NCI-H510A treated with DMSO at 0.1 percent for 48 hours (cell line): ENCODE measurements at places on chromosomes 2 and 18.

GRCh38 chr2:96391153-96391827 is 55.7 kb downstream of the NCAPH start:
- no peak for DNase-seq

DNA sequence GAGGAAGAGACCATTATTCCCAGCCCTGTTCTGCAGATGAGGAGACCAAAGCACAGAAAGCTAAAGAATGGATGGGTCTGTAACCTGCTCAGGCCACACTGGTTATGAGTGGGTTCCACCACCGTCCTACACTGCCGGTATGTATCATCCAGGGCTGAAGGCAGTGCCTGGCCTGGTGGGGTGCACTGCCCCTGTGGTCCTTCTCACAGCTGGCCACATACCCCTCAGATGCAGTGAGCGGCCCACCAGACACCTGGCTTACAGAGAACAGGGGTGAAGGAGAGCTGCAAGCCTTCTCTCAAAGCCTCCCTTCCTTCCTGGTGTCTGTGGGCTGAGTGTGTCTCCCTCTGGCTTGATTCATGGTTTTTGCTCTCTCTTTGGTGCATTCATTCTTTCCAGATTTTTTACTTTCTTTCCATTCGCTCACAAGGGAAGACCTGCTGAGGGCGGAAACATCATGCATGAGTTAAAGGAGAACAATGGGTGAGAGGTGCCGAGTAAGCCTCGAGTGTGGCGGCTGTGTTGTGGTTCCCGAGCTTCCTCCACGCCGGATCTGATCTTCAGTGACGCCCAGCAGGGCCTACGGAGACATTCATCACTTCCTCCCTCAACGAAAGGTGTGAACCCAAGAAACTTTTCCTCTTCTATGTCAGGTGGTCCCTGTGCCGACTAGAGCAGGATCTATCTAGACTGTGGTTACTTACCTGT is 62.1 kb upstream of the REL start:
- DNase-seq = no peak

DNA sequence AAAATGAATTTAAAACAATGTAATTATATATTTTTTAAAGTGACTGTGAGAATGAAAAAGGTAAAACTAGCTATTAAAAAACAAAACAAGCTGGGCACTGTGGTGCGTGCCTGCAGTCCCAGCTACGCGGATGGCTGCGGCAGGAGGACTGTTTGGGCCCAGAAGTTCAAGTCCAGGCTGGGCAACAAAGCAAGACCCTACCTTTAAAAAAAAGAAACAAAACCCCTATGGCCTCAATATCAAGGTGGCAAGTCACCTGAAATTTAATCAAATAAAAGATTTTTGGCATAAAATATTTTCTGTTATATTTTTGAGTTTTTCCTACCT is 46.9 kb upstream of the STRN start:
- DNase-seq = no peak

DNA sequence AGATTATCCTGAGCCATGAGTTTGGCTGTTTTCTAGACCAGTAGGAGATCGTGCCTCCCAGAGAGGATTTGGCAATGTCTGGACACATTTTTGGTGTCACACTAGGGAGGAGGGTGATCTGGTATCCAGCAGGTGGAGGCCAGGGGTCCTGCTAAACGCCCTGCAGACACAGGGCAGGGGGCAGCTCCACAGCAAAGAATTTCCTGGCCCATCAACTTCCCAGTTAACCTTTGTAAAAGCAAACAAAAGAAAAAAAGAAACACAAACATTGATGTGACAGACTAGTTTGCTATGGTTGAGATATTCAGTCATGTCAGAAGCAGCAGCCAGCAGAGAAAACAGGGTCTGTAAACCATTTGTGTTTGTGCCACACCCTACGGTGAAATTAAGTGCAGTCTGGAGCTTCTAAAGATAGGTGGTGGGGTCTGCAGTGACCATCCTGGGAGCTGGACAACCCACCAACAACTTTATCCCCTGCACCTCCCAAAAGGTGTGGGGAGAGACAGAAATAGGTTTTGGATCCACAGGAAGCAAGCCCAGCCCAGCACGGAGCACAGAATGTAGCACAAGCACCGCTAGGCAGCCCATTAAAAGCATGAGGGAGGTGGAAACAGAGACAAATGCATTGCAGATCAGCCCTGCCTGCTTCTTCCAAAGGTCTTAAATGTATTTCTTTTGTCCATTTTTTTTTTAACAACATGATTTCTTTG is 232.5 kb downstream of the MYT1L start:
- no peak for DNase-seq

DNA sequence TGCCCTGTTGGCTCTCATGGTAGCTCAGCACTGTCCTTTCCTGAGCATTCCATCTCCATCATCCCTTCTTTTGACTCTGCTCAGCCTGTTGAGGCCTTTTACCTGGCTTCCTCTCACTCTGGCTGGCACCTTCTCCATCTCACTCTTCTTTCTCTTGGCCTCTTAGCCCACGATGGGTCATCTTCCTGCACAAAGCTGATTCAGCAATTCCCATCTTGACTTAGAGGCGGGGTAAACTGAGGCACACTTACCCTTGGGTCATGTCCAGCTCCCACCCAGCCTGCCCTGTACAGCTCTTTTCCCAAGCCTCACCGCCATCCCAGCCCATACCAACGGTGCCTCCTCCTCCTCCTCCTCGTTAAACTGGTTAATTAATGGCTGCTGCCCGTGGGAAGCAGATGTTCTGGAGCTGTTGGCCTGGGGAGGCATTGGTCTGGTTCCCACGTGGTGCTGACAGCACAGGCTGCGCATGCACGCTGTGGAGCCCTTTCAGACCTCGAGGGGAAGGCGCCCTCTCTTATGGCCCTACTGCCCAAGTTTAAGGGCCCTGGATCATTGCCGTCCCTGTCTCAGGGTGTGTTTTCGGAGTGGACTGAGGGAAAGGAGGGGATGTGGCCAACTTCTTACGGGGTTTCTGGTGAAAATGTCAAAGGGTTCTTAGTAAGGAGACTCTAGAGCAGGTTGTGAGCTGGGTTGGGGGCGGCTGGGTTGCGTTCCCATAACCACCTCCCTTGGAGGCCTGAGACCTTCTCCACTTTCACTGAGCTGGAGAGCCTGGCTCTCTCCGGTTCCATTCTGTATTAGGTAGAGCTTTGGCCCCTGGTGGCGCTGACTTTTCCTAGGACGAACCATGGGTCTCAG is 10.9 kb downstream of the WNT10A start:
- DNase-seq = no peak

- peak; percentile 16 for DNase-seq
Observed at GRCh38 chr18:57002627-57003026, 144.3 kb upstream of the BOD1L2 start.

DNA sequence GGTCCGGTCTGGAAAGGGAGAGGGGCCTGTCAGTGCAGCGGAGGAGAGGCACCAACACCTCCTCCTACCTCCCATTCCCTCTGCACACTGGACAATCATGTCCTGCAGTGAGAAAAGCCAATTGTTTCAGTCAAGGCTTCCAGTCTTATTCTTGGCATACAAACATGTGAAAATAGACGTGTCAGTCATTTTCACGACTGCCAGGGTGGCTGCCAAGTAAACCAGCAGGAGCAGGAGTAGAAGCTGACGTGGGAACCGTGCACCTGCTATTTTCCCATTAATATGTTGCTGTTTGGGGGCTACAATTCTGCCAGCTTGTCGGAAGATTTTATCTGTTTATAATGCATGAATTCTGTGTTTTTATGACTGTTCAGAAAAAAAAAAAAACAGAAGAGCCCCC is 202.3 kb downstream of the SPP2 start:
- no peak for DNase-seq

GRCh38 chr2:23636426-23636825 is 251.4 kb downstream of the KLHL29 start:
- DNase-seq = no peak

- peak; percentile 64 for DNase-seq
Observed at GRCh38 chr2:43269074-43269572, 42.7 kb upstream of the ZFP36L2 start.

DNA sequence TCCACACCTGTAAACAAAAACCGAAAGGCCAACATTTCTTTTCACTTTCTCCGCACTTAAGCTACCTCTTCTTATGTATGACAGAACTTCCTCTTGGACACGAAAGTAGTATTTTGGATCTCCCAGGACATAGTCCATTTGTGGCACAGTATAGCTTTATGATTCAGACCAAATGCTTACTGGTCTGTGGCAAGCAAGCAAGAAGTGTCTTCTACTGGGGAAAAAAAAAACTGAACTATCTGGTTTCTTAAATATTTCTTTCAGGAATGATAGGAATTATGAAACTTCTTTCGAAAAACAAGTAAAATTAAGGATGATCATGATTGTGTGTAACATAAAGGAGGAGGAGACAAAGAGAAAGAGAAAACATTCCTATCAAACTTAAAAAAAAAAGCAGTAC is 33.6 kb downstream of the SRBD1 start:
- DNase-seq = no peak

DNA sequence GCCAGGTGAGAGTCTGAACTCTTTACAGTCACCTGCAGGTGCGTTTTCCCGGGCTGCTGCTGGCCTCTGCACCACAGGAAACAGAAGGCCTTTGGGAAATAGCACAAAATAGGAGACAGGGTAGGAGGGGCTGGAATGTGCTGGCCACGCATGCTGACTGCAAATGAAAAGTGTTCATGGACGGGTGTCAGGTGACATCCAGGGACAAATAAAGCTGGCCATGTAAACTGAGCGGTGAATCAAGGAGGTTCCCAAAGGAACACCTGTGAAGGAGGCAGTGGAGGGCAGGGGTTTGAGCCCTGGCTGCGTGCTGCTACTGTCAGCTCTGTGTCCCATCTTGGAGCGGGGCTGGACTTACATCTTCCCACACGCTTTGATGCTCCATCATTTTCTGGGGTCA is 42.4 kb upstream of the GBX2 start:
- peak; percentile 90 for DNase-seq

DNA sequence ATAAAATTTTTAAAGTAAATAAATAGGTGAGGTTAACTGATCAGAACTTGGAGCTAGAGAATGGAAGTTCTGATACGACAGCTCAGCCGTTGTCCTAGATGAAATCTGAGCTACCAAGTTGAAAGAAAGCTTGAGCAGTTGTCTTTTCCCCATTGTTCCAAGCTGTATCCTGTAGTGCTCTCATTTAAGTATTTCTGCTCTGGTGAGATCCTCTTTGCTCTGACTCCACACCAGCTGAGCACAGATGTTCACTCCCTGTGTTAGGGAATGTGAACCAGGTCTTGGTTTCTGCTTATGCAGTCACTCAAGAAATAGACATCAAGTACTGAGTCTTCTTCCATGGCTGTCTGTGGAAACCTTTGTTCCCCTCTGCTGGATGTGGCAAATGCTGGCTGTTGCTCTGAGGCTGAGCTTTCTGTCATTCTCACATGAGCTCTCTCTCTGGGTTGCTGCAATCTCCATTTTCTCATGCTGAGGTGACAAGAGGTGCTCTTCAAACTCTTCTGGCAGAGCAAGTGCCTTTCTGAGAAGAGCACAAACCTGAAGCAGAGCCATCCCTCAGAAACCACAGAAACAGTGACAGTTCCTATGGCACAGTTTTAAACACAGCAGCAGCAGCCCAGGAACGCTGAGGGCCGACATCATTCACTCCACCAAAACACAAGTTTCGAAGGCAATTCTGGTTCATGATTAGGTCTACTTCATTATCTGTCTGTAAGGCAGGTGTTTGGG is 194.1 kb downstream of the SP3 start:
- no peak for DNase-seq

- DNase-seq = no peak
Observed at GRCh38 chr18:80227472-80227871, 19.8 kb downstream of the PARD6G start.

- no peak for DNase-seq
Observed at GRCh38 chr2:47259829-47260228, 104.7 kb upstream of the STPG4 start.
